Stimulated activated CD8-positive, alpha-beta memory T cell treated with anti-CD3 and anti-CD28 coated beads, Interleukin-7, amount 100 ng/mL, for 1 hour (primary cell): ENCODE measurements at places on chromosomes 1 and 21.

DNA sequence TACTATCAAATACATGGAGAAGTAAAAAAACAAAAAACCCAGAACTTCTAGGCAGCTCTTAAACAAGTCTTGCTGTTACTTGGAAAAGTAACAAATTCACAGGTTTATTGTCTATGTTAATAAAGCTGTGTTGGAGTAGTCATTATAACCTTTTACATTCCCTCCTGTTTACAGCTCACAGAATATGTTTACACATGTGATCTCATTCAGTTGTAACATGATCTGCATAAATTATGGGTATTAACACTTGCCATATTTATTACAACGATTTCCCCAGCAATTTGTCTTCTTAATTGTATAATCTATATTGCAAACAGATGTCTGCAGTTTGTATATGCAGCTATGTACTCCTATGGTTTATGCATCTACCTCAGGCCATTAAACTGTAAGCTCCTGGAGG is 28.6 kb downstream of the ERG start:
- no peak for DNase-seq

GRCh38 chr1:28170001-28170596 is 6.4 kb downstream of the PTAFR start:
- no peak for DNase-seq

DNA sequence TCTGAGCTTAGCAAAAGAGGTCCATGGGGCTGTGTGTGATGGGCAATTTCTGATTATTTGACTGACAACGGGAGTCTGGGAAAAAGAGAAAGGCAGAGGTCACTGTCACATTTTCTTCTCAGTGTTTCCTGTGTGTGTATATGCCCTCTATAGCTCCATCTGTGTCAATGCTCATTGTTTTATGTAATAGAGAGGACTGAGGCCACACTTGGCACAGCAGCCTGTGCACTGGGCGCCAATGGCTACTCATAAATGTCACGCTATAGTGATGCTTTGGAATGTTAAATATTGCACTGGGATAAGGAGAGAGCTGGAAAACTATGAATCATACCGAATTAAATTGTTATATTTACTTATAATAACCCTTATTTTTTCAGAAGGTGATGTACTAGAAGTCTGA is 365.4 kb downstream of the NEGR1 start:
- no peak for DNase-seq

- no peak for DNase-seq
Observed at GRCh38 chr1:114756949-114757454, 782 bp downstream of the CSDE1 start.

- DNase-seq: no peak
Observed at GRCh38 chr1:105608713-105609112, 1447.8 kb upstream of the PRMT6 start.

GRCh38 chr1:150582371-150582770 is 3.0 kb upstream of the MCL1 start:
- no peak for DNase-seq

DNA sequence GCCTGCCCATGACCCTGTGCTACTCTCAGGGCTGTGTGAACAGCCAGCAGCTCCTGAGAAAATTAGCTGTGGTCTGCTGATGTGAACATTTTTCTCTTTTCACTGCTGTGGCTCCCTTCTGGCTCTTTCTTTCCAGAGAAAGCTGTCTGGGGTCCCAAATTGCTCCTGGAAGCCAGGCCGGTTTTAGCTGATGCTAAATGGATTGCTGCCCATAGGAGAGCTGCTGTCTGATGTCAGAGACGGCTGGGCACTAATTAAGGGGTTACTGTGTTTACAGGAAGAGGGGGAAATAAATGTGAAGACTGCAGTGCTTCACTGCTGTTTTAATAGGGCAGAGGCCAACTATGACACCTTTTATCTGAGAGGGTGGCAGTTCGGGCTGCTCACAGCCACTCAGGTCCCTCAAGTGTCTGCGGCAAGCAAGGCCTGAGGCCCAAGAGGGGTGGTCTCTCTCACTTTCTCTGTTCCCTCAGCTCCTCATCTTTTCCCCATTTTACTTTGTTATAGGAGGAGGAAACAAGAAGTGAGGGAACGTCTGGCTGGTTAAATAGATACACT is 106.0 kb upstream of the GNG12 start:
- DNase-seq: no peak

- DNase-seq: no peak
Observed at GRCh38 chr1:205381305-205381704, 24.6 kb upstream of the KLHDC8A start.

DNA sequence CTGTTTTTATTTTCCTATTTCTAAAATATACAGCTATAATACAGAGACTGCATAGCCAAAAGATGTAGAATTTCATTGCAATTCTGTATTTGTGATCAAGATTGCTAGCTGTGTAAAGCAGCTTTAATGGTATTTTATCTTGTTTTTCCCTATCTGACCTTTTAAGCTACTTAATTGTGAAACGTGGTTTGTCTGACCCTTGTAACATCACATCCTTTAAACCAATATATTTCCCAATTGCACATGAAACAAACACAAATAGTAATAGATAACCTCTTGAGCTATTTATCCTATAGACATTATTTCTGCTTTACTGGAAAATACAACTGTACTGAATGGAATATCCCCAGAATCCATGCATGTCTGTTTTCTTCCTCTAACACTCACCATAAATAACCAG is 112.2 kb upstream of the PLPPR4 start:
- no peak for DNase-seq

- DNase-seq: no peak
Observed at GRCh38 chr1:221839321-221839720, 97.4 kb upstream of the DUSP10 start.

DNA sequence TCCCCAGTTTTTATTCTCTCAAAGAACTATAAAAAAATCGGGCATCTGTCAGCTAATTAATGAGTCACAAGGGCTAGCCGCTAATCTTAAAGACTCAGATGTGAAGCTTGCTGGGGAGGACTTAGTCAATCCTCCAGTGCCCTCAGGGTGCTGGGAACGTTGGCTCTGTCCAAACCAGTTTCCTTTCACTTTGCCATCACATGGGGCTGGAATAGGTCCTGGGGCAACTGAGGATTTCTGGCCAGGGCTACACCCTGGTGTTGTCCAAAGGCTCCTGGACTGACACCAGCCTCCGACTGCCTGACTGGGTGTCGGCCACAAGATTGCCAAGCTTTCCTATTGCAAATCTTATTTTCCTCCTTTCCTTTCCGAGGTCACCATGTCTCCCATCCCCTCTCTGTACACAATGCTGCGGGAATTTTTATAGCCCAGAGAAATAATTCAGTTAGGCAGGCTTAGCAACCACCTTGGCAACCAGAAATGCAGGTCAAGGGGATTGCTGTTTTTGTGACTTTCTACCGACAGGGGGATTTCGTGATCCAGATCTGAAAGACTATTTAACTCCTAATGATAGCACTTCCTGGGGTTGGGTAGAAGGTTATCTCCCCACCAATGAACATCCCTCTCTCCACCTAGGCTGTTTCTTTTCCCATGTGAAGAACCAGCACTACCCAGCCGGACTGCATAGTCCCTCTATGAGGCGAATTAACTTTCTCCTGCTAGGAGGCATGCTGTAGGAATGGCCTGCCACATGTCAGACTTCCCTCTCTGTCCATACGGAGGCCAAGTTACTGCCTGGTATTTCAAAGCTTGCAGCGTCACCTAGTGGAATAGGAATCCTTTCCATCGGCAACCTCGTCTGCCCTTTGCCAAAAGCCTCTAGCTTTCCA is 29.9 kb upstream of the CTBS start:
- no peak for DNase-seq

DNA sequence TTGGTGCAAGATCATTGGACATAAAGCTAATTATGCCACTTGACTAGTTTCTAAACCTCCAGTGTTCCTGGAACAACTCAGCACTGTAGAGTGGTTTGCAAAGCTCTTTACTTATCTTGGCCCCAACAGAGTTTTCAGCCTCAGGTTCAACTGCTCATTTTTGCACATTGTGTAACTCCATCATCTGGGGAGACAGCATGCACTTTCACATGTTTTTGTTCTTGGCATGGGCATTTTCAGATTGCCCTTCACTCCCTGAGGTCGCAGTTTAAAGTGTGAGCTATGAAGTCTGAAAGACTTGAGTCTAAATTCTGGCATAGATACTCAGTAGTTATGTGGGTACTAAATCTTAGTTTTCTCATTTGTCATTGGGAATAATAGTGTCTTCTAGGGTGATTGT is 5.1 kb downstream of the USP16 start:
- no peak for DNase-seq
